ENCODE measurements at places on chromosomes 7 and 10. TPM values are rescaled to one million over a fixed set of nuclear protein-coding genes. Genes with fewer than 3 reads are reported as not detected.

The GPC2 gene
- total RNA-seq: 0.20 TPM

The FAM237B gene
- total RNA-seq: not detected

The PTPRN2 gene
- total RNA-seq: 0.44 TPM

The ACBD5 gene
- 15.2 TPM for total RNA-seq

The RSU1 gene
- 48.9 TPM for total RNA-seq

The CALHM3 gene
- total RNA-seq: not detected

DNA sequence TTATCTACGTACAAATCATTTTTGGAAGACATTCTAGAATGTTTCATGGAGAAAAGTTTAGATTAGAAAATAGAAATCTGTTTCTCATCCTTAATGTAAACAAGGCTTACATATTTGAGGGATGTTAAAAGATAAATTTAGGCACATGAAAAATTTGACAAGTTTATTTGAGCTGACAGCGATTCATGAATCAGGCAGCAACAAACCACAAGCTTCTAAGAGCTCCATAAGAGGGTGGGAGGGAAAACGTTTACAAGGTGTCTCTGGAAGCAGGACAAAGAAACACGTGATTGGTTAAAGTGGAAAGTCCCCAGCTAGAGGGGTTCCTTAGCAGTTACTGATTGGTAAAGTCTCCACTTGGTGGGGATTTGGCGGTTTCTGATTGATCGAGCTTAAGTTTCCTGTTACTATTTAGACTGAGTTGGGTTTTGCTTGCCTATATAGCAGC is 228.9 kb upstream of the PITRM1 start:
- no peak for ATAC-seq

DNA sequence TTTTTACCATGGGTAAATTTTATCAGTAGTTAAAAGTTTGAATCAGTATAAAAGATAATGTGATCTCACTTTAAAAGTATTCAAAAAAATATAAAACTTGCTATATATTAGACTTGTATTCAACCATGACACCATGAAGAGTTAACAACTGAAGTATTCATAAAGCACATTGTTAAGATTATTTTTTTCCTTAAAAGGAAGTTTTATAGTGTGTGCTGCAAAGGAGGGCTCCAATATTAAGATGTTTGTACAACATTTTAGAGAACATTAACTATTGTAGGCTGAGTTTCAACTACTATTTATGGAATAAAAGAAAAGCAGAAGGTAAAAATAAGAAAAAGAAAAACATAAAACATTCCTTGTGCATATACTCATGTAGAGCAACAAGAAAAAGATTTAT is 24.5 kb upstream of the CUBN start:
- no peak for ATAC-seq

GRCh38 chr10:33938001-33938400 is 603.5 kb upstream of the NRP1 start:
- ATAC-seq: no peak

DNA sequence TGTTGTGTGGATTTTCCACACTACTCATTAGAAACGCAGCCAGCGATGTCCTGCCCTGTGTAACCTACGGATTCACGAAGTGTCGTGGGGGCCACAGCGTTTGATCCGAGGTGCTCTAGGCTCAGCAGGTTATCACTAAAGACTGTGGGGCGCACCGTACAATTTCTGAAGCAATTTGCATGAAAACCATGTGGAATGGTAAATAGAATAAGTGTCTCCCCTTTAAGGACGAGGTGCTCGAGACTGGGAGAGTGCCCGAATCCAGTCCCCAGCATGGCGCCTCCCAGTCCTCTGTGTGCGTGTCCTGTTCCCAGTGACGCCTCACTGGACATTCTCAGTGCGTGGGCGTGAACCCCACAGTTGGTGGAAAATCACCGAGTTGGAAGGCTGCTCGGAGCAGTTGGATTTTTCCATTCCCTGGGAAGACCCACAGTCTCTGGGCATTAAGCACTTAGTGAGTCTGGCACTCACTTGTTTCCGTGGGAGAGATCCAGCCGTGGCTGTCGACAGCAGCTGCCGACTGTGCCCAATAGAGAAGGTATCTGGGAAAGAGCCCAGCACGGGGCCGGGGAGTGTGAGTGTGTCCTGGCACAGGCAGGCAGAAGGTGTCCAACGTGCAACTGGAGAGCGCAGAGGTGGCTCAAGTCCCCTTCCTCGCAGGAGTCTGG is 37.0 kb downstream of the PFKP start:
- ATAC-seq: no peak

- peak; percentile 42 for ATAC-seq
Measured at GRCh38 chr10:12592967-12593366, 243.6 kb downstream of the CAMK1D start.

DNA sequence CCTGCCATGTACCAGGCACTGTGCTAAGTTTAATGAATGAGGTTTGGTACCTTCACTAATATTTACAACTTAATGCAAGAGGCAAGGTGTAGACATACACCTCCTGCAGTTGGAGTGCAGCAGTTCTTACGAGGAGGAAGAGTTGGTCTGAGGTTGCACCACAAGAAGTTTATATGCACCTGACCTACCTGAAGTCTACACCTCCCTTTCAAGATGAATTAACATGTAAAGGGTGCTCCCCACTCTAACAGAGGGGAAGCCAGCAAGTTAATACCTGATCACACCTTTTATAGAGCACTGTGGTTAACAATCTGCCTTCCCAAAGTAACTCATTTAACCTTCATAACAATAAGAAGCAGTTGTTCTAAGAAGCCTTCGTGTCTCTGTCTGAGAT is 120.0 kb downstream of the LYZL1 start:
- ATAC-seq: no peak

GRCh38 chr7:97021747-97022490 is 2.7 kb downstream of the DLX5 start:
- no peak for ATAC-seq

GRCh38 chr10:29227201-29227600 is 61.7 kb upstream of the LYZL1 start:
- no peak for ATAC-seq

GRCh38 chr10:121205625-121206024 is 354.5 kb downstream of the WDR11 start:
- no peak for ATAC-seq

- ATAC-seq: no peak
Measured at GRCh38 chr7:4164556-4164955, 517.5 kb upstream of the FOXK1 start.

DNA sequence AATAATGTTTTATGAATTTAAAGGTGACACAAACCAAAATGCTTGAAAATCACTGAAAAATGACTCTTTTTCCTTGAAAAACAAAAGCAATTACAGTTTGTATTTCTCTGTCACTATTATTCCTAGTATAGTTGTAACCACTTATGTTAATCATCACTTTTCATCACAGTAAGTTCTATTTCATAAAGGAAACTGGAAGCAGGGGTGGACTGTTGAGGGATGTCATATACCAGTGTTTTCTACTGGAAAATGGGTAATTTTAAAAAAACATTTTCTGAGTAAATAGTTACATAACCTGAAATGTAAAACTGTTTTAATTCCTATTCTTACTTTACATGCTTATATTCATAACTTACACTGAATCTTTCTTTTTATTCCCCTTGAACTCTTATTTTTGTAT is 32.2 kb upstream of the SFMBT2 start:
- ATAC-seq: no peak

- ATAC-seq: no peak
Measured at GRCh38 chr7:91446819-91447218, 182.6 kb downstream of the FZD1 start.
